ENCODE measurements at places on chromosomes 2 and 18.

DNA sequence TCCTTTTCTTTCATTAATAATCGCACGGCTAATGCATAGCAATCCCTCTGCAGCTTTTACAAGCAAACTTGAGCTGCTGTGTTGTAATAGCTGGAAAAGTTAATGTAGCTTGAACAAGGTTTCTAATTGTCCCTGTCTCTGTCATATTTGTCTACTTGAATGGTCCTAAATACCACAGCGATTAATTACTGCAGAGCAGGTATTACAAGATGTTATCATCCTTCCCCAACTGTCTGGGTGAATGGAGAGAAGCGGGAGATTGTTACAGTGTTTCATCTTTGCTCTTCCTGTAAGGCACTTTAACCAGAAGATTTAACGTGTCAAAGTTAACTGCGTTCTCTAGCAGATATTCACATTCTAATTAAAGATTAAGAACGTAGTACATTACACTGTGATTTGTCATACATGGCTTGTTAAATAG lies 422.2 kb upstream of the POU3F3 start:
- DNase-seq = no peak

DNA sequence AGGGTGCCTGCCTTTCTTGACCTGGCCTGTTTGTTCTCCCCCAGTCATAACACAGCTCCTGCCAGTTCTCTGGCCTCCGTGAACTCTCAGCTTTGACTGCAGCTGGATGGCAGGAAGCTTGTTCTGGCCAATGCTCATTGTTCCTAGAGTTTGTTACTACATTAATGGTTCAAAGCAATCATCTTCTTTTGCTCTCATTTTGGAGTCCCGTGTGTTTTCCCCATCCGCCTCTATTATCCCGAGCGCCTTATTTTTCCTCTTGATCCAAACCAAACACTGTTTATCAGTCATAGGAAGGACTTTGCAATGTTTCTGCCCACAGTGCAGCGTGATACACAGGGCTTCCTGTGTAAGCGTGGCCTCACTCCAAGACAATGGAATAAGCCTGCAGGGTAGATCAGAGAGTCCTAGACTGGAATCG lies 184.3 kb upstream of the APCDD1 start:
- DNase-seq = no peak

DNA sequence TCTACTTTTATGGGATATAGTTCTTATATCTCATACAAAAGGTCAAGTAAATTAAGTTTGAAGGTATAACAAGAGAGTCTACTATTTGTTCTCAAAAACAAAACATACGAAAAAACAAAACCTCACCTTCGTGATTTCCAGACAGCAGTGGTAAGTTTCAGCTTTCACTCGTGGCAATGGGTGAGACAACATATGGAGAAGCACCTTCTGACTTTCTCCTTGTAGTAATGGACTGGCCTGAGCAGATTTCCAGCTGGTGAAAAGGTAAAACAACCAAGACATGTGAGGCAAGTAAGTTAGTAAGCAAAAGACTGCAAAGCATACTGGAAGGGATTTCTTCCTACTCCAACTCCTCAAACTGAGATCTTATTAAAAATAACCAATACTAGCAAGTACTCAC lies 39.6 kb downstream of the RTTN start:
- DNase-seq = no peak

- DNase-seq = no peak
Observed at GRCh38 chr18:28834889-28835288, 658.0 kb upstream of the CDH2 start.

DNA sequence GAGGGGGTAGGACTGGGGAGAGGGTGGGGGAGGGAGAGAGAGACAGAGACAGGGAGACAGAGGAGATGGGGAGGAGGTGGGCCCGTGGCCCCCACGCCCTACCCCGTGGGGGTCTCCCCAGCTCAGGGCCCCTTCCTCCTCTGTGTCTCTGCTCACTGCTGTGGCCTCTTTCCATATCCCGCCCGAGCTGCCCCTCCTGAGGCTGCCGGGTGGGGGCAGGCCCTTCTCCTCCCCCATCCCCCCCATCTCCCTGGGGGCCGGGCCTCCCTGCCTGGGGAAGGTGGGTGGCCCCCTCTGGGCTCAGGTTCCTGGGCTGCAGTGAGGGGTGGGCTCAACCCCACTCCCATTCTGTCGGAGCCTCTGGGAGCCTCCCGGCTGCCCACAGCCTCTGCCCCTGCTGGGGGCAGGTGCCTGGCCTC lies 332 bp upstream of the PDCD1 start:
- no peak for DNase-seq

- no peak for DNase-seq
Observed at GRCh38 chr2:67320861-67321587, 76.1 kb upstream of the ETAA1 start.

- no peak for DNase-seq
Observed at GRCh38 chr2:168363347-168364092, 92.6 kb upstream of the CERS6 start.
